Chondrocyte (in vitro differentiated cells): ENCODE measurements at places on chromosomes 1 and 21. TPM values are rescaled to one million over a fixed set of nuclear protein-coding genes. Genes with fewer than 3 reads are reported as not detected.

- peaks cover 9% of the 10 kb centered on the region for H3K27me3 ChIP-seq
- H3K36me3 ChIP-seq = no peaks in the 10 kb centered on the region
- DNase-seq = no peak
- no peak overlapping the region for H3K4me3 ChIP-seq
These were observed 237.2 kb downstream of the KAZN start for GRCh38 chr1:14835725-14836124.

GRCh38 chr1:15388201-15388880 is 21.3 kb upstream of the EFHD2 start:
- peaks cover 26% of the 10 kb centered on the region for H3K27me3 ChIP-seq
- H3K27ac ChIP-seq = no peak overlapping the region
- no peak overlapping the region for H3K4me3 ChIP-seq
- DNase-seq = no peak
- no peaks in the 10 kb centered on the region for H3K36me3 ChIP-seq

- H3K4me1 ChIP-seq = no peaks in the 10 kb centered on the region
- peaks cover 26% of the 10 kb centered on the region for H3K27me3 ChIP-seq
- H3K36me3 ChIP-seq = no peaks in the 10 kb centered on the region
These were observed 9.9 kb upstream of the RD3 start for GRCh38 chr1:211501711-211502400.

KCND3 gene
- total RNA-seq = 0.77 to 3.6 TPM (median 0.99 TPM) in 3 replicates
